Testis (tissue), 5 donors: ENCODE measurements at places on chromosomes 3 and 15.

GRCh38 chr3:45011756-45012508 is 14.2 kb upstream of the CLEC3B start:
- peak; percentile 86 for DNase-seq

DNA sequence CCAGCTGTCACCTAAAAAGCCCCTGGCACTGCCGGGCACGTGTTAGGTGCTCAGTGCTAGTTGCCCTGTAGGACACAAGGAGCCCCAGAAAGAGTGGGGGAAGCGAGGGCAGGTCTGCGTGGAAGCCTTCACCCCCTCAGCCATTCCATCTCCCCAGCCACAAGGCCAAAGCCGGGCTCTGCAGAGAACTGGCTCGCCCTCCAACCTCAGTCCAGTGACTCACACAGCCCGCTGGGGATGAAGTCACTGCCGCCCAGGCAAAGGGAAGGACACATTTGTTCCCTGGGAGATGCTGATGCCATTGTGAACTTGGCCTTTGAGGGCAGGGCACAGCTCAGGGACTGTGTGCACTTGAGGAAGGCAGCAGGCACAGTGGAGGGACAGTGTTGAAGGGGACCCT is 48.1 kb downstream of the IQSEC1 start:
- no peak for DNase-seq

DNA sequence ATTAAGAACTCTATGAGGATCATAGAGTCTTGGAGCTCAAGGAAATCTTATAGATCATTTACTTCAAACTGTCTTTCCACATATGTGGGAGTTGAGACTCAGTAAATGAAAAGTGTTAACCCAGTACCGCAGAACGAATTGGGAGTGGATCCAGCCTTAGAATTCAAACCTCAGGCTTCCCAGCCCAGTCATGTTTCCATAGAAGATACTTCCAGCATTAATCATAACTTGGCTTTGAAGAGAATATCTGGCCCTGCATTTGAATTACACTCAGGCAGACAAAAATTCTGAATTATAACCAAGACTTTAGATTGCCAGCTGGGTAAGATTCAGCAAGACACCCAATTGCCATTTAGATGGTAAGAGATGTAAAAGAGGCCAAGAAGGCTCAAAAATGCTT is 972.0 kb downstream of the TUSC7 start:
- no peak for DNase-seq

GRCh38 chr3:107970993-107971580 is 119.7 kb downstream of the CD47 start:
- DNase-seq = no peak

DNA sequence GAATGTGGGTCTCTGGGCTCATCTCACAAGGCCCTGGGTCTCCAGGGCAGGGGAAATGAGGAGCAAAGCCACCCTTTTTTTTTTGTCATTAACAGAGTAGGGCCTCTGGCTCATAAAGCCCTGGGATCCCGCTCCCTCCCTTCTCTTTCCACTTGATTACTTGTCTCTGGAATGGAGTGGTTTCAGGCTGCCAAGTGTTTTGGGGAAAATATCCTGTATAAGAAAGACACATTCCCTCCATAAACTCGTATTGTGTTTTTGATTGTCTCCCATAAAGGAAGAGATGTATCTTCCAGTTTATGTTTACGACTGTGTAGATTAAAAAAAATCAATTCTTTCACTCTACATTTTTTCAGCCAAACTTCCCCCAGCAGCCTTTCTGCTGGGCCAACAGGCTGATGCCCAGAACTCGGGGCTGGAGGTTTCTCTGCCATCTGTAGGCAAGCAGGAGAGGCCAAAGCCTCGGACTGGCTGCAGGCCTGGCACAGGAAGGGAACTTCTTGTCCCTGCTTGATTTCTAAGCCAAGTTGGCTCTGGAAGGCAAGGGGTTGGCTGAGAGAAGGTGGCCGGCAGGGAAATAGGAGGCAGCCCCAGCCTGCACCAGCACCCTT is 49.4 kb upstream of the INSYN1 start:
- no peak for DNase-seq

- DNase-seq = no peak
These were observed 139.9 kb upstream of the LIPC start for GRCh38 chr15:58291848-58292247.

DNA sequence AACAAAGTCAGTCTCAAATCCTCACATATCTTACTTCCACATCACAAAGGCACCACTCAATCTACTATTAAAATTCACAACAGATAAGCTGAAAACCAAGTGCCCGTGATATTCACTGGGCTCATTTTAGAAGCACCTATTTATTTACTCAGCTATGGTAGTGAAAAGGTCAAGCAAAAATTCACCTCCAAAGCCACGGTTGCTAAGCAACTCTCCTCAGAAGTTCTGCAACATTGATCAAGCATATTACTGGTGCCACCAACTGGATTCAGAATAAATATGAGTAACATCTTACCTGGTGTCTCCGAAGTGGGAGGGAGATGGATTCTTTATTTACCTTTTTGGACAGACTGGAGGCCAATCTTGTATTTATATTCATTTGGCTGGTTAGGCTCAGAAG is 714.8 kb downstream of the FHIT start:
- DNase-seq = no peak

- DNase-seq = no peak
These were observed 557.3 kb upstream of the KCNMB2 start for GRCh38 chr3:177978946-177979345.

- no peak for DNase-seq
These were observed 131.7 kb upstream of the AGBL1 start for GRCh38 chr15:85947936-85948335.

- no peak for DNase-seq
These were observed 18.4 kb upstream of the OCA2 start for GRCh38 chr15:28117432-28117990.

DNA sequence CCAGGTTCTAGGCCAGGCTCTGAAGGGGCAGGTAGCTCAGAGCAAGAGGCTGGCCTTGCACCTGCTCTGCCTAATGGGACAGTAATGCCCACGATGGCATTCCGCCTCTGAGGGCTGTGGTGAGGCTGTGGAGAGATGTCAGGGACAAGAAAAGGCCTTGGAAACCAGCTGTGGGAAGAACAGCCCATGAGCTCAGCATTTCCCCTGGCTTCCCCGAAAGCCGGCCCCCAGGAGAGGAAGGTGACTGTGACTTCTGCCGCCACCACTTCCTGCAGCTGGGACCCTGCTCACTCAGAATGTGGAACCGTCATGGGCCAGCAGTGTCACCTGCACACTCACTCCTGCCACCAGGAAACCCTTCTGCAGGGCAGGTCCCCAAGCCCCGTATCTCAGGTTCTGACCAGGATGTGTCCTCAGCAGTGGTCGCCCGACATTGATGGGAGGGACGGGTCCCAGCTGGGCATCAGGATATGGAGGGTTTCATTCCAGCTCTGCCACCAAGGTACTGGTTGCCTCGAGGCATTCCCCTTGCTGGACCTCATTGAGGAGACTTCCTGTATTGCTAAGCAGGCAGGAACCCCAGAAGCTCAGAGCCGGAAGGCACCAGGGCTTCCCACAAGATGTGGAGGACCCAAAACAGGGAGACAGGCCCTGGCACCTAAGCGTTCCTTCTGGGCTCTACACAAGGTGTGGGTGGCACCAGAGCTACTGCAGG is 30.7 kb downstream of the SEMA7A start:
- no peak for DNase-seq

DNA sequence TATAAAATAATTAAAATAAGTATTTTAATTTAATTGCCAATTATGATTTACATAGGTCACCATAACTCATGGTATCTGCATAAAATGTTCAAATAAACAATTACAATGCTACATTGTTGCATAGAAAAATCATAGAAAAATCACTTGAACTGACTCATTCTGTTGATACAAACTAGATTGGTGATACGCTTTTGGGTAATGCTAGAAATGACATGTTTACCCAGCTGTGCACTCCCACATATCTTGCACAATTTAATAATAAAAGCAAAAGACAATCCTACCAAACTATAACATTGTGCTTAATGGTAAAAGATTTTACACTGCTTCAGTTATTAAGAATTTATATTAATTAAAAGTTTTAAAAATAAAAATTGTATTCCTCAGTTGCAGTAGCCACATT is 45.8 kb upstream of the FBXL22 start:
- no peak for DNase-seq

- no peak for DNase-seq
These were observed 193.6 kb downstream of the UBE2E2 start for GRCh38 chr3:23396746-23397145.

DNA sequence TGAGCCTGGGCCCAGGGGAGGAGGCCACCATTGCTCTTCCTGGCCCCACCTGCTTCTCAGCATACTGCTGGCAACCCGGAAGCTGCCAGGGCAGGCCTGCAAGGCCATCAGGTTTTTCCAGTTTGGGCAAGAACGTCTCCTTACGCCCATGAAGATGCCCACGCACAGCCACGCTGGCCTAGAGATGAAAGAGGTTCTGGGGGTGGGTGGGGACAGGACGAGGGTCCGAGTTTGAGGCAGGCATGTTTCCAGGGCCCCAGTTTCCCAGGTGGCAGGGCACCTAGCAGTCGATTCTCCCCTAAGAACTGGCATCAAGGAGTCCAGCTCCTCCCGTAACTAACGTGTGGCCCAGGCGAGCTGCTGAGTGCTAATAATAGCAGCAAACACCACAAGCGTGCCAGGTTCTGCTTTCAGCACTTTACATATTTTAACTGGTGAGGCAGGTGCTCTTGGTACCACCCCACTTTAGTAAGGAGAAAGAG is 45.8 kb downstream of the ZNF710 start:
- DNase-seq = no peak

DNA sequence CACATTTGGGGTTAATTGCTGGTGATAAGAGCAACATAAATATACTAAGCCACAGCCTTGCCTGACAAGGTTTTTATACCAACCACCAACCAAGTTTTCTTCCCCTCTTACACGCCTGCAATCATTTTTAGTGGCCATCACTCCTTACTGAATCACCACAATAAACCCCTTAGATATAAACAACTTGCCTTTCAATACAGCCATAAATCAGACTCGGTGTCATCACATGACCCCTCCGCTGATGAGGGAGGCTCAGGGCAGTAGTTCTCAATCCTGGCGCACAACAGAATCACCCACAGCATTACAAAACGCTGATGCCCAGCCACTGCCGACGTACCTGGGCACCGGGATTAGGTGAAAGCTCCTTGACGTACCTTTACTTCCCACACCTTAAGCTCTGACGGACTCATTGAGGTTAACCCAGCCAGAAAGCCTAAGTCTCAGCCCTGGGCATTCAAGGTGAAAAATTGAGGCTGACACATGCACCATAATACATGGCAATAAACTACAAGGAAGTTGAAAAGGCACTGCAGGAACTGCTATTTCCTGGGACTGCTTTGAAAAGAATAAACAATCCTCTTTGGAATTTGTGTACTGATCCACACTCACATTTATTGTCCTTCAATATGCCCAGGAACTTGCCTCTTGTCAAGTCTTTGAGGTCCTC is 17.1 kb downstream of the ADCY5 start:
- DNase-seq = no peak

DNA sequence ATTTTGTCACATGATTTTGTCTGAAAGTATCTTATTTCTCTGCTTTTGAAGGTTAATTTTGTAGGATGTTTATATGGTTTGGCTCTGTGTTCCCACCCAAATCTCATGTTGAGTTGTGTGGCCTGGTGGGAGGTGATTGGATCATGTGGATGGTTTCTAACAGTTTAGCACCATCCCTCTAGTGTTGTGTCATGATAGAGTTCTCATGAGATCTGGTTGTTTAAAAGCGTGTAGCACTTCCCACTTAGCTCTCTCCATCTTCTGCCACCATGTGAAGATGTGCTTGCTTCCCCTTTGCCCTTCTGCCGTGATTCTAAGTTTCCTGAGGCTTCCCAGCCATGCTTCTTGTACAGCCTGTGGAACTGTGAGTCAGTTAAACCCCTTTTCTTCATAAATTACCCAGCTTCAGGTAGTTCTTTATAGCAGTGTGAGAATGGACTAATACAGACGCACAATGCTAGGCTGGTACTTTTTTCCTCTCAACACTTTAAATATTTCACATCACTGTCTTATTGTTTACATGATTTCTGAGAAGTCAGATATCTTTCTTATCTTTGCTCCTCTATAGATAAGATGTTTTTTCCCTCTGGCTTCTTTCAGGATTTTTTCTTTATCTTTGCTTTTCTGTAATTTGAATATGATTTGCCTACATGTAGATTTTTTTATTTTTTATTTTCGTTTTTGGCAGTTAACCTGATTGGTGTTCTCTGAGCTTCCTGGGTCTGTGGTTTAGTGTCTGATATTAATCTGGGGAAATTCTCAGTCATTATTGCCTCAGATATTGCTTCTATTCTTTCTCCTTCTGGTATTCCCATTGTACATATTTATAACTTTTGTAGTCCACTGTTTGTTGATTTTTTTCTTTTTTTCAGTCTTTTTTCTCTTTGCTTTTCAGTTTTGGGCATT is 22.2 kb downstream of the BTD start:
- no peak for DNase-seq

DNA sequence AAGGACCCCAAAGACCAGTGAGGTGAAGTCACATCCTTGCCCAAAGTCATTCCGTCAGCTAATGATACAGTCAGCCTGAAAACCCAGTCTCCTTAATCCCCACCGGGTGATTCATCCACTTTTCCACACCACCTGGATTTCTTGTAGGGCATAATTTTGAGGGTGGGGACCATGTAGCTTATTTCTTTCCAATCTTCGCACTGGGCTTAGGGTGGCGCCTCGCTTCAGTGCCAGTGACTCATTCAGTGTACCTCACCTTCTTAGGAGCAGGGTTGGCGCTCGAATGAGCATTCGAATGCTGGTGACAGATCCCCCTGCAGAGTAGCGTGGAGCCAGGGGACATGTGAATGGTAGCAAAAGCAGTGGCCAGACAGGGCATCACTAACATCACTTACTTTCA is 24.0 kb downstream of the BMF start:
- DNase-seq = no peak

DNA sequence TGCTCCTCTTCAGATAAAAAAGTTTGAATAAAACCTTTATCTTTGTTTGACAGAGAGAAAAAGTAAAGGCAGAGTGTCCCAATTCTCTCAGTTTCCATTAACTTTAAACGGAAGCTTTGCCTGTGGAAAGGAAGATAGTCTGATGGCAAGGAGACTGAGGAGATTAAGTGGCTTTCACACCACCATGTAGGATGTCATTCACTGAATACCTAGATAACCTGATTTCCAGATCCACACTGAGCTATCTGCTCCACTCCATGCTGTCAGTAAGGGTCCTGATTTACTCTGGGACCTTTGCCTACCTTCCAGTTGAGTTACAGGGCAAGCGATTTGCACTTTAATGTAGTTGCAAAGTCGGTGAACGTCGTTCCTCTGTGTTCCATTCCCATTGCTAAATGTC is 233.4 kb upstream of the TBL1XR1 start:
- no peak for DNase-seq

DNA sequence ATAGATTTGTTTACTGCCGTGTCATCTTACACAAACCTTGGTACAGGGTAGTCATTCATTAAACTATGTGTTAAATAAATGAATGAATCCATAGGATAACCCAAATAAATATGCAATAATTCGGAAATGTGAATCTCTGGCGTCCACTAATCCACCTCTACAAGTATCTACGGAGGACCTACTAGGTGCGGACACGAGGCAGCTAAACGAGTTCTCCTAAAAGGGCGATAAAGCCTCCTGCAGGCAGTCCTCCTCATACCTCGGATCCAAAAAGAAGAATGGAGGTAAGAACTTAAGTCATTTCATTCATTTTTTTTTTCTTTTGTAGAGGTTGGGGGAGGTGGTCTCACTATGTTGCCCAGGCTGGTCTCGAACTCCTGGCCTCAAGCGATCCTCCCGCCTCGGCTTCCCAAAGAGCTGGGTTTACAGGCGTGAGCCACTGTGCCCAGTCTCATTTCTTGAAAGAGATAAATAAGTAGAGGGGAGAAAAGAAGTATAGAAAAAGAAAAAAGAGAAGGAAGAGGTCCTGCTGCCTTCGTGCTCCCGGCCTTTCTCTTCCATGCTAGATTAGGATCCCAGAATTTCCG is 706 bp upstream of the RPL35A start:
- DNase-seq = no peak
